Occipital lobe (tissue), 3 donors: ENCODE measurements at places on chromosomes 12 and 14. TPM values are rescaled to one million over a fixed set of nuclear protein-coding genes. Genes with fewer than 3 reads are reported as not detected.

The KCNA1 gene
- total RNA-seq, result 1.1 TPM

The TPH2 gene
- total RNA-seq, result not detected

The TMEM132C gene
- total RNA-seq, result 4.8 TPM

The CPNE8 gene
- total RNA-seq, result 4.8 TPM

The NGB gene
- 4.1 TPM for total RNA-seq

The SLC6A13 gene
- 10.0 TPM for total RNA-seq

The PTPRO gene
- 157 TPM for total RNA-seq

DNA sequence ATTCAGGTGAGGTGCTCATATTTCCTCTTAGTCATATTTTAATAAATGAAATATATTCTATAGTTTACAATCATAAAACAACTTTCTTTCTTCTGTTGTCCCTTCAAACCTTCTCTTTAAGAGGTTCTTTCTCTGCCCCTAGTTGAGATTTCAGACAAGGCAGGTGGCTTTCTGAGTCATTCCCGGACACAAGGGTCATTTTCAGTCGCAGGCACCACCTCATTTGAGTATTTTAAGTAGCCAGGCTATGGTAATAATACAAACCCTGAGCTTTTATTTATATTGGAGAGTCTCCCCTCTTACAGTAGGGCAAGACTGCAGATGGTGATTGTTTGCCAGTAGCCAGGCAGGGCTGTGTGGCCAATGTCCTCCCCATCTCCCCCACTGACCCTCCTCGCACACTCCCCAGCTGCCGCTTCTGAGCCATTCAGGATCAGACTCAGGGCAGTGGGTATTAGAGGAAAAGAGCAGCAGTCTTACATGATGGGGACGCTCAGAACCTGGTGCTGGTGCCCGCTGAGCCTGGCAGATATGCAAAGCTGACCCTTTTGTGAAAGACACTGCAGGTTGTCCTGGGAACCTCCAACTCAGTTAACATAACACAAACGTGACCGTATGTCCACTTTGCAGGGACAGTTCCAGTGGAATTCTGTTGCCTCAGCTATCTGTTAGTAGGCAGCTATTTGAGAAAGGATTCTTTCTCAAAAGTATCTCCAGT is 101.1 kb upstream of the BCL2L14 start:
- DNase-seq, result no peak

GRCh38 chr12:108702595-108703320 is 28.6 kb downstream of the CORO1C start:
- DNase-seq, result no peak

- DNase-seq, result no peak
Observed at GRCh38 chr12:31106101-31106803, 32.6 kb downstream of the DDX11 start.

GRCh38 chr14:101982621-101983020 is 18.2 kb downstream of the DYNC1H1 start:
- DNase-seq, result no peak

DNA sequence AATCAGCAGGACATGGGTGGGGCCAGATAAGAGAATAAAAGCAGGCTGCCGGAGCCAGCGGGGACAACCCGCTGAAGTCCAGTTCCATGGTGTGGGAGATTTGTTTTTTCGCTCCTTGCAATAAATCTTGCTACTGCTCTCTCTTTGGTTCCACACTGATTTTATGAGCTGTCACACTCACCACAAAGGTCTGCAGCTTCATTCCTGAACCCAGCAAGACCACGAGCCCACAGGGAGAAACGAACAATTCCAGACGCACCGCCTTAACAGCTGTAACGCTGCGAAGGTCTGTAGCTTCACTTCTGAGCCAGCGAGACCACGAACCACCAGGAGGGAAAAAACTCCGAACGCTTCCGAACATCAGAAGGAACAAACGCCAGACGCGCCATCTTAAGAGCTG is 2.8 kb upstream of the CNIH1 start:
- DNase-seq, result no peak

DNA sequence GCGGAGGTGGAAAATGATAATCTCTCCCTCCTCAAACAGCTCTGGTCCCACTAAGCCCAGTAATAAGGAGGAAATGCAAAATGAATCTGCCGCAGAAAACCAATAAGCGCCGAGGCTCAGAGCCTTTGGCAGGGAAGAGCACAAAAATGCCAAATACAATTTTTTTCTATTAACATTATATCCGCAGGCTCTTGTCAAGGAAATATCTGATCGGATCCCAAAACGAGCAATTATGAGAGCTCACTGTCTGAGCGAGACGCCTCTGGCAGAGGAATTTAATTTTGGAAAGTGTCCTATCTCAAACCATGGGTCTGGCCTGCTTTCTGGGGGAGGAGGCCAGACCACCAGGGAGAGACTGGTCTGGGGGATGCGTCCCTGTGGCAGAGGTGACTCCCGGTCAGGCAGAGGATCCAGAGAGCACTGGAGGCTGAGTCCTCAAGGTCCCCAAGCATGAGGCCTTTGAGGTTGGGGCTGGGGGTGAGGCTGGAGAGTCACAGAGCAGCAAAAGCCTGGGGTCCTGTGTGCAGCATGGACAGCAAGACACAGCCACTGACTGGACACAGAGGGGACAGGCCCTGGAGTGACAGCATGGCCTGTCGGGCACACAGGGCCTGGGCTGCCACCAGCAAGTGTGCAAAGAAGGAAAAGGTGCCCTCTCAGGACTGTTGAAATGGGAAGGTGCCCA is 342.8 kb upstream of the SFSWAP start:
- no peak for DNase-seq

DNA sequence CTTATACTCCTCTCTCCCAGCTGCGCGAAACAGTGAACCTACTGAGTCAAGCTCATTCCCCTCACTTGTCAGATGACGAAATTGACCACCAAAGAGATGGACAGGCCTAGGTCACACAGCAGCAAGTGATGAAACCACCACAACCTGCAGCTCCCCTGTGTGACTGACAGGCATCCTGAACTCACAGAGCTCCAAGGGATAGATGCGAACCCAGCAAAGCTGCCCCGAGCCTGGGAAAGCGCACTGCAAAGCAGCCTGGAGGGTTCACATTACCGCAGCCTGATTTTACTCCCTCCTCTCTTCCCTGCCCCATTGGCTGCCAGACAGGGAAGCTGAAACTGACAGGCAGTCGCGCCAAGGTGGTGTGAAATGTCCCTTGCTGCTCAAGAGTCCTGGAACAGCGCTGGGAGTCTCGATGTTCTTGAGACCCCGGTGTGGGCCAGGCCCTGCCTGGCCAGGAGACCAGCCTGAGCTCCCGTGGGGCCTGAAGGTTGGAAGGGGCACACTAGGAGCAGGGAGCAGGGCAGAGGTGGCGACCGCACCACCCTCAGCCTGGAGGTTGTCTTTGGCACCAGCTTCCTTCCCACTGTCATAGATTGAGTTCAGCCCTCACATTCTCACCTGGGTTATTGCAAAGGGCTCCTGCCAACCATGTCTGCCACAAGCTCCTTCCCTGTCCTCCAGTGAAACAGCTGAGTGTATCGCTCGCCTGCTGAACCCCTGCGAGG is 36.3 kb downstream of the SNRNP35 start:
- DNase-seq, result no peak

DNA sequence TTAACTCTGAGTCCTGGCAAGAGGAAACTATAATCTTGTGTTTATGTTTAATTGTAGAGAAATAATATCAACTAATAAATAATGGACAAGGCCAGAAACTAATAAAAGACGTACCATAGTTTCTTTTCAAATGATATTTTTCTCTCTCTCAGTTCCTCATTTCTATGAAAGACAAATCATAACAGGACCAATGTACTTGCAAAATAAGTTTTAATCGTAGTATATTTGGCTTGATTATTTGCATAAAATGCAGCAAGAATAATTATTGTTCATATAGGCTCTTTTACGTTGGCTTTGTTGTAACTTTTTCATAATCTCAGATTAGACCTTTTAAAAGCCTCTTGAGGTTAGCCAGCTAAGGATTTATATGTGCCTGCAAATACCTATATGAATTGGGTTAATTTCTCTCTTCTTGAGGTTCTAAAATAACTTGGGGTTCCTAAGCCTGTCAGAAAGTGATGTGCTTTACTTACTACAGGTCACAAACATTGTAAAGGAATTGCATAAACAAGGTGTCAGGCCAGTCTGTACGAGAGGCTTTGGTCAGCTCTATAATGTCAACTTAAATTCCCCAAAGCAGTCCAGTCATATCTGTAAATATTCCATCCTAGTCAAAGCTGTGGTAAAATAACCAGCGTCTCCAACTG is 152.8 kb upstream of the PTPRQ start:
- no peak for DNase-seq

DNA sequence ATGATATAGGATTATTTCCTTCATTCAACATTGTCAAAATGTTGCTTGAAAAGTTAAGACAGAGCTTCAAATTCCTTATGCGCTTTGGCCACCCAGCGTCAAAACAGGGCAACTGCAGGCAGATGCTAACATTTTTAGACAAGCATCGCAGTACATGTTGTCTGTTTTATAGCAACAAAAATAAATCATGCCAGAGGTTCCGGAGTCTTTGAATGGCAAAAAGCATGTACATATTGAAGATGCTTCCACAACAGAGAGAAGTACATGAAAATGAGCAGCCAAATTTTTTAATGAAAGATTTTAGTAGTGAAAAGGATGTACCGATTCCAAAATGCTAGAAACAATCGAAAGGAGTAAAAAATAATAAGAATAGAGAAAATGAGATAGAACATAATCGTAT is 49.8 kb upstream of the USP15 start:
- no peak for DNase-seq

- DNase-seq, result no peak
Observed at GRCh38 chr12:64387197-64387816, 3.3 kb downstream of the C12orf56 start.

- no peak for DNase-seq
Observed at GRCh38 chr12:57031138-57031725, 14.9 kb upstream of the TAC3 start.

- no peak for DNase-seq
Observed at GRCh38 chr12:98172304-98172703, 343.1 kb upstream of the TMPO start.

DNA sequence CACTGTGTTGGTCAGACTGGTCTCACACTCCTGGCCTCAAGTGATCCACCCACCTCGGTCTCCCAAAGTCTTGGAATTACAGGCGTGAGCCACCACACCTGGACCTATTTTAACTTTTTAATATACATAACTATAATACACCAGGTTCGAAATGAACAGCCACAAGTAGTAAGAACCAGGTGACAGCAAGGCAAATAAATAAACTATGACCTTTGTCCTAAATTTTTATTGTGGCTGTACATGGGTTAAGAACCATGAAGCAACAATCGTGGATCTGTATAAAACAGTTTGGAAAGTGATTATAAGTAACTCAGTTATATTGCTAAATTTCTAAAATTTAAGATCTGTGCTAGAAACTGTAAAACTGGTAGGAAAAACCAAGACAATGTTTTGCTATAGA is 41.5 kb downstream of the GXYLT1 start:
- DNase-seq, result no peak

GRCh38 chr12:15880721-15881120 is 1.5 kb upstream of the STRAP start:
- DNase-seq, result no peak

- no peak for DNase-seq
Observed at GRCh38 chr12:63326260-63326659, 175.3 kb upstream of the AVPR1A start.

- DNase-seq, result no peak
Observed at GRCh38 chr12:56836800-56837663, 73.9 kb downstream of the HSD17B6 start.

DNA sequence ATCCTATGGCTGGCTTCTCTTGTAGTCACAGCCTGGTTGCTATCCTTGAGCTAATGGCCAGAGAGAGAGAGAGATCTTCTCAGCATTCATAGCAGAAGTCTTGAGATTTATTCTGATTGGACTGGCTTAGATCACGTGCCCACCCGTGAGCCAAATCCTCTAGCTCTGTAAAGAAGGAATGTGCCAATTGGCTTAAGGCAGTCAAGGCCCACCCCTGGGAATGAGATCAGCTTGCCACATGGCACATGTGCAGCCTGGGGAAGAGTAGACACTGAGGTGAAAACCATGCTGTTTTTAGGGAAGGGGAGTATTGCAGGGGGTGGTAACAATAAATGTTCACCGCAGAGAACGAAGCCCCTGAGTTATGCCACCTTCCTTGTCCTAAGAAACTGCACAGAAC is 36.3 kb downstream of the PLEKHG7 start:
- DNase-seq, result no peak

GRCh38 chr12:108241986-108242703 is 97.0 kb downstream of the CMKLR1 start:
- DNase-seq, result no peak

GRCh38 chr14:50012644-50013043 is 103.7 kb downstream of the VCPKMT start:
- DNase-seq, result no peak

- no peak for DNase-seq
Observed at GRCh38 chr14:35480119-35480769, 53.7 kb upstream of the INSM2 start.

- no peak for DNase-seq
Observed at GRCh38 chr14:75422169-75422568, 5.7 kb upstream of the JDP2 start.

- DNase-seq, result peak; percentile 19
Observed at GRCh38 chr12:131783915-131784541, 44.2 kb upstream of the MMP17 start.

DNA sequence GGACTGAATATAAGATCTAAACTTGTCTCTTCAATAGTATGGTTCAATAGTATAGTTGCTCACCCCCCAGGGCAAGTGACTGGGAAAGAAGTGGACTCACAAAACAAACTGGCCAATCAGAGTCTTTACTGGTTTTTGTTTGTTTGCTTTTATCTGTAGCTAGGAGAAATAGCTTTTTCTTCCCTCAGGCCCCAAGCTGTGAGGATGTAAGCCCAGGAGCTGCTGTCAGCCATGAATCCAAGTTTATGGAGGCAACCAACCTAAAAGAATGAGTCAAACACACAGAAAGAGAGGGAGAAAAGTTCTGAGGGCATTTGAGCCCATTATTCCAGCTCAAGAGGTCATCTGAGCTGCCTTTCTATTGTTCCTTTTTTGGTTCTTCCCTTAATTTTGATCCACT is 375.3 kb downstream of the BCAT1 start:
- DNase-seq, result no peak

DNA sequence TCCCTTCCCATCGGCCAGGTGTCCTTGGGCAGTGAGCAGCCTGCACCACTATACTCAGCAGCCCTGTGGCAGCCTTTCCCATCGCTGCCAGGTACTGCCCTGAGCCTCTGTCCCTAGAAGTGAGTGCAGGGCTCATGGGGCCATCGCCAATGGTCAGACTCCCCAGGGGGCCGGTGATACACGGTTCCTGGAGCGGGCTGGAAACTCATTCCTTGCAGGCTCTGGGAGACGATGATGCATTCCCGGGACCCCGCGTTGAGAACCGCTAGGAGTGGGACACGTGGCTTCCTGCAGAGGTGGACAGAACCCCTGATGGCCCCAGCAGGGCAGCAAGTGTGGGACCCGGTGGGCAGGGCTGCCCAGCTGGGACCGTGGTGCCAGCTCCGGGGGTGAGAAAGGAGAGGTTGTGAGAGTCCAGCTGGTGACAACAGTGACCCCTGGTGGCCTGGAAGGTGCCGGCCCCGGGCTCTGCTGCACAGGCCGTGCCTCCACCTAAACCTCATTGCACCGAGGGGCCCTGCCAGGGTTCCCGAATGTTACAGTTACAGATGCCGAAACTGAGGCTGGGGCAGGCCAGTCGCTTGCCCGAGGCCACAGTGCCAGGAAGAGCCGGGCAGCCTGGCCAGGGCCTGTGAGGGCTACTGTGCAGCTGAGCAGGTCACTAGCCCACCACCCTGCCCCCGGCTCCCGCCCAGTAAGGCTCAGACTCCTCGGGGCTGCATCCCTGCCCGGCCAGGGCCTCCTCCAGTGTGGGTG is 33.8 kb downstream of the FBRSL1 start:
- DNase-seq, result peak; percentile 37

- no peak for DNase-seq
Observed at GRCh38 chr12:14885718-14886221, at the start of gene MGP. TSS of gene MGP (minus strand) at chr12:14885854. CDS start at chr12:14885791, 63 bp downstream.
